H9 (cell line): ENCODE measurements at places on chromosomes 6 and 20. TPM values are rescaled to one million over a fixed set of nuclear protein-coding genes. Genes with fewer than 3 reads are reported as not detected.

Gene GATA5
- total RNA-seq, result 0.24 and 0.39 TPM in 2 replicates

- H3K4me3 ChIP-seq, result no peak overlapping the region
- H3K27ac ChIP-seq, result no peak overlapping the region
- H3K27me3 ChIP-seq, result no peaks in the 10 kb centered on the region
- H3K36me3 ChIP-seq, result no peaks in the 10 kb centered on the region
- no peak for DNase-seq
Observed at GRCh38 chr6:56346958-56347357, 99.6 kb upstream of the COL21A1 start.

GRCh38 chr20:17358854-17359253, 132.0 kb downstream of the PCSK2 start:
- DNase-seq, result no peak
- no peaks in the 10 kb centered on the region for H3K36me3 ChIP-seq
- no peak overlapping the region for H3K4me3 ChIP-seq
- no peaks in the 10 kb centered on the region for H3K4me1 ChIP-seq
- no peak overlapping the region for H3K27ac ChIP-seq

DNA sequence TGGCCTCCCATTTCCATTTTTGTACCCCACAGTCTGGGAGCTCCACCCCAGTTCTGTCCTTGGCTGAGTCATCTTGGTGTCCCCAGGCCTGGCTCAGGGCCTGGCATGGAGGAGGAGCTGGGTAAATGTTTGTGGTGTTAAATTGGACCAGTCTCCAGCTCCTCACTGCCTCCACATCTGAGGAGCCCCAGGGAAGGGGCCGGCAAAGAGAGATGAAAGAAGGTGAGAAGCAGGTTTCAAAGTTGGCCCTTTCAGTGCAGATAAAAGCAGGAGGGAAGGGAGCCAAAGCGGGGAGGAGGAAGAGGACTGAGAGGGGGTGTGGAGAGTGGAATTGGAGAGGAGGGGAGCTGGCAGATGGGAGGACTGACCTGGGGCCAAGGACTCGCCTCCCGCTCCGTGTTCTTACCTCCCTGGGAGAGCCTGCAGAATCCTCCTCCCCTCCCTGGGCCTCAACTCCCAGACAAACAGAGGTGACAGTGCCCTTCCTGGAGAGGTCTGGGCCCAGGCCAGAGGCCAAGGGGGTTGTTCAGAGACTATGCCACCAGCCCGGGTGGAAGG, 89.0 kb downstream of the CD40 start:
- H3K36me3 ChIP-seq, result no peaks in the 10 kb centered on the region
- H3K27ac ChIP-seq, result no peak overlapping the region
- H3K27me3 ChIP-seq, result no peaks in the 10 kb centered on the region
- peaks cover 6% of the 10 kb centered on the region; the same call in 1 of the 2 replicates for H3K4me1 ChIP-seq

GRCh38 chr20:50715694-50716093, 15.7 kb upstream of the PARD6B start:
- DNase-seq, result no peak
- H3K36me3 ChIP-seq, result no peaks in the 10 kb centered on the region
- H3K4me1 ChIP-seq, result no peaks in the 10 kb centered on the region; the same call in 1 of the 2 replicates
- no peaks in the 10 kb centered on the region; the same call in 1 of the 2 replicates for H3K27me3 ChIP-seq

GRCh38 chr6:16635810-16636602, 125.3 kb downstream of the ATXN1 start:
- H3K27ac ChIP-seq, result no peak overlapping the region
- peaks cover 4% of the 10 kb centered on the region; the same call in 1 of the 2 replicates for H3K4me1 ChIP-seq
- no peaks in the 10 kb centered on the region for H3K27me3 ChIP-seq
- H3K36me3 ChIP-seq, result 0 out of 2 replicates have a peak, but pooled peaks cover 9% of the 10 kb centered on the region
- peak; percentile 48 for DNase-seq
- H3K4me3 ChIP-seq, result peak overlapping the region; percentile 37

DNA sequence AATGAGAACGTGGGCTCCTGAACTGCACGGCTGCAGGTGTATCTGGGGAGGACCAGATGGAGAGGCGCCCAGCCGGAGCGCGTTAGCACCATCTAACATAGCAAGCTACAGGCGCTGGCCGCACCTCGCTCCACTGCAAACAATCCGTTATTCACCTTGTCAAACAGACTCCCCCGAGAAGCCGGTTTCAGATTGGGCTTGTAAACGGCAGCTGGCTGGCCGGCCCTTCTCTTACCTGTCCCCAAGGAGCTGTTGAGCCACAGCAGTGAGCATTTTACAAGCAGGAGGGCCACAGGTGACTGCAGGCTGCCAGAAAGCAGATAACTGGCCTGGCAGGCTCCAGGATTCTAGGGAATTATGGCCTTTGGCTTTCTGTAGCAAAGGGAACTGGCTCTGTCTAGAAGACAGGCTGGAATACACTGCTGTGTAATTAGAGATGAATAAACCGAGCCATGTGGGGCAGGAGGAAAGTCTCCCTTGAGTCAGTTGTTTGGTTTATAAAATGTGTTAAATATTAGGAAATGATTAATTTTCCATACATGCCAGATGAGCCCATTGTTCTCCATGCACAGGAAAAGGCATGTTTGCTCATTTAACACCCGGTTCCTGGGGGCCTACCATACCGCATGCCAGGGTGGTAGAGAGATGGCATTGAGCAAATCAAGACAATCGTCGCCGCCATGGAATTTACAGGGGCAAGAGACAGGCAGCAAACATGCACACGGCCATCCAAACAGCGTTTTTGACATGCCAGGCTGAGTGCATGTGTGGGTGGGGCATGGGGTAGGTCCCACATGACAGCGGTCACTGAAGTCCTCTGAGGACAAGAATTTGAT, 159.3 kb downstream of the NFATC2 start:
- no peaks in the 10 kb centered on the region; the same call in 1 of the 2 replicates for H3K27me3 ChIP-seq
- H3K4me3 ChIP-seq, result no peak overlapping the region
- H3K27ac ChIP-seq, result no peak overlapping the region
- DNase-seq, result no peak

DNA sequence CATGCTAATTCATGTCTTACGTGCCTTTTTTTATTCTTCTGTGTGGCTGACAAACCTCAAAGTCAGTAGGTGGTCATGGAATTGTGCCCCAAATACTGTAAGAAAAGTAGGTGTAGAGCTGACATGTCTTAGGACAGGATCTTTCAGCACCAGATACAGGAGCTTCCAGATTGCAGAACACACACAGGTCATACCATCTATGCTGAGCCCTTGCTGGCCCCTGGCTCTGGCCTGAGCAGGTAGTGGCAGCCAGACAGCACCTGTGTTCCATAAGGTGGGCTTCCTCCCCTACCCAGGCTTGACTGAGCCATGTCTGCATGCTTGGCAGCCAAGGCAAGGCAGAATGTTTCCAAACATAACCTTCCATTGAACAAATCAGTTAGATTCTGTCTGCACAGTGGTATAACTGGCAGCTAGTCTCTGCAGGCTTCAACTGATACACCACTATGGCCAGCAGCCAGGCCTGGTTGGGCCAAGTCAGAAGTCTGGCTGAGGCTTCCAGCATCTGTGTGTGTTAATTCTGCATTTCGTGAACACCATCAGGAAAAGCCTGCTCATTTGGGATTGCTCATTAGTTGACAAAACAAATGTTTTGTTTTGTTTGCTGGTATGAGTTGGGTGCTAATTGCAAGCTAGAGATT, 366.5 kb downstream of the FOXA2 start:
- DNase-seq, result no peak
- no peaks in the 10 kb centered on the region for H3K27me3 ChIP-seq
- no peak overlapping the region for H3K4me3 ChIP-seq
- H3K27ac ChIP-seq, result no peak overlapping the region
- no peaks in the 10 kb centered on the region for H3K4me1 ChIP-seq

DNA sequence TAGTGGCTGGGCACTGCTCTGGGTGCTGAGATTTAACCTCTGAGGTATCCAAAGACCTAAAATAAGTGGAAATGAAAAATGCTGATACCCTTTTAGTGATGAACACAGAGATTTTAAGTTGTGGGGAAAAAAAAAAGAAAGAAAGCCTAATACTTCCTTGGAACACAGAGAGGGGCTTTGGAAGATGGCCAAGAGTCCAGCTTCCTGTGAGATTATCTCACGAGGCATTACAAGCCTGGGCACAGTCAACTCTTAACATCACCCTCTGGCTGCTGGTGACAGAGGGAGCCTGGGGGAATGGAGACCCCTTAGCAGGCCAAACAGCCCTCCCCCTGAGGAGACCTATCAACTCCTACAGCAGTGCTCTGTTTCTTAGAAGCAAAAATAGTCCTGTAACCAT, 19.7 kb downstream of the BTN2A1 start:
- no peaks in the 10 kb centered on the region for H3K27me3 ChIP-seq
- no peak for DNase-seq
- peaks cover 4% of the 10 kb centered on the region; the same call in 1 of the 2 replicates for H3K4me1 ChIP-seq
- H3K4me3 ChIP-seq, result no peak overlapping the region
- no peaks in the 10 kb centered on the region; the same call in 2 of the 3 replicates for H3K36me3 ChIP-seq

- no peak overlapping the region for H3K4me3 ChIP-seq
- no peaks in the 10 kb centered on the region for H3K27me3 ChIP-seq
- no peaks in the 10 kb centered on the region for H3K4me1 ChIP-seq
- no peak for DNase-seq
Observed at GRCh38 chr6:87540539-87540938, 49.2 kb downstream of the RARS2 start.

- no peak overlapping the region for H3K4me3 ChIP-seq
- H3K4me1 ChIP-seq, result no peaks in the 10 kb centered on the region
- no peak for DNase-seq
- no peak overlapping the region for H3K27ac ChIP-seq
- no peaks in the 10 kb centered on the region for H3K27me3 ChIP-seq
Observed at GRCh38 chr6:3648724-3649123, 102.8 kb downstream of the PXDC1 start.

DNA sequence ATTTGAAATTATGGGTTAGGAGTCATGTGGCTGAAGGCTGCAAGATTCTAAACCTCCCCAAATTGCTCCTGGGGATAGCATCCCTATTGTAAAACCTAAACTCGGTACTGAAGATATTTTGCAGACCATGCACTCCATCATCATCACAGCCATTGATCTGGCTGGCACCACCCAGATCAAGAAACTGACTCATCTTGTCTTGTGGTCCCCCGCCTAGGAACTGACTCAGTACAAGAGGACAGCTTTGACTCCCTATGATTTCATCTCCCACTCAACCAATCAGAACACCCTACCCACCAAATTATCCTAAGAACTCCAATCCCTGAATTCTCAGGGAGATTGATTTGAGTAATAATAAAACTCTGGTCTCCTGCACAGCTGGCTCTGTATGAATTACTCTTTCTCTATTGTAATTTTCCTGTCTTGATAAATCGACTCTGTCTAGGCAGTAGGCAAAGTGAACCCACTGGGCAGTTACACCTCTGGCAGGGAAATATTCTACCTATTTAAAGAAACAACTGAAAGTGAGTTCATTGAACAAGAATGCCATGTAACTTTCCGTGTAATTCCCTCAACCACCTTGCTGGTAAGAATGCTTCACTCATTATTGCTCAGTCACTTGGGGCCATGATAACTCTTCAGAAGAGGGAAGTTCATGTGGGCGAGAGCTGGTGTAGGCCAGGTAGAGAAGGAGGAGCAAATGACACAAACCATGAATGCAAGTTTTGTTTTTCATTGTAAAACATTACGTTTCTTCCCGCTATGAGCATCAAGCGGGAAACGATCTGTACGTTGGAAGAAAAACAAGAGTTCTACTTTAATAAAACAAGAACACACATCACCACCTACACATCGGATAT, 602.9 kb upstream of the ARID1B start:
- DNase-seq, result no peak
- H3K27ac ChIP-seq, result no peak overlapping the region
- peaks cover 7% of the 10 kb centered on the region for H3K36me3 ChIP-seq
- no peaks in the 10 kb centered on the region for H3K27me3 ChIP-seq

GRCh38 chr6:25007269-25007699, 71.5 kb upstream of the RIPOR2 start:
- H3K36me3 ChIP-seq, result no peaks in the 10 kb centered on the region
- H3K4me1 ChIP-seq, result no peaks in the 10 kb centered on the region; the same call in 1 of the 2 replicates
- DNase-seq, result no peak
- no peak overlapping the region for H3K27ac ChIP-seq
- H3K4me3 ChIP-seq, result no peak overlapping the region

GRCh38 chr6:20447157-20447556, 45.5 kb downstream of the E2F3 start:
- no peaks in the 10 kb centered on the region for H3K27me3 ChIP-seq
- H3K27ac ChIP-seq, result no peak overlapping the region
- no peak for DNase-seq

- no peak overlapping the region for H3K4me3 ChIP-seq
- no peak for DNase-seq
- H3K27ac ChIP-seq, result no peak overlapping the region
- no peaks in the 10 kb centered on the region for H3K4me1 ChIP-seq
- no peaks in the 10 kb centered on the region for H3K27me3 ChIP-seq
Observed at GRCh38 chr20:13068336-13068735, 59.6 kb downstream of the SPTLC3 start.

- no peak for DNase-seq
- no peak overlapping the region for H3K4me3 ChIP-seq
- H3K27me3 ChIP-seq, result 0 out of 2 replicates have a peak, but pooled peaks cover 2% of the 10 kb centered on the region
- H3K27ac ChIP-seq, result no peak overlapping the region
- no peaks in the 10 kb centered on the region for H3K36me3 ChIP-seq
Observed at GRCh38 chr6:113642001-113642713, 215.0 kb upstream of the MARCKS start.

- H3K36me3 ChIP-seq, result no peaks in the 10 kb centered on the region
- DNase-seq, result peak; percentile 58
- no peak overlapping the region for H3K4me3 ChIP-seq
- H3K27ac ChIP-seq, result no peak overlapping the region
- no peaks in the 10 kb centered on the region for H3K27me3 ChIP-seq
Observed at GRCh38 chr20:50292591-50293283, 102.1 kb downstream of the CEBPB start.

DNA sequence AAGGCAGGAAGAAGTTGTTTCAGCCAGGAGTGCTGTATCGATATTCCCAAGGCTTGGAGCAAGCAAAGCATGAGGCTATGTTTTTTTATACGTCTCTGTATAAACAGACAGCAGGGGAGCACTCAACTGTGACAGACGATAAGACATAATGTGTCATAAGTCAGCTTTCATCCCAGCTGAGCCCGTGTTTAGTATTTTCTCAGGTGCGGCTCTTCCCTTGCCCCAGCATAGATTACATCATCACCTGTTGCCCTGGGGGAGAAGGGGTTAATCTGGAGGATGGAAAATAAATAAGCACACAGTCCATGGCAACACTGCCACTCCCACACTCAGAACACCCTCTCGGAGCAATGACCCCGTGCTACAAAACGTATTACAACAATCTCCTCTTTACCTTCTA, 22.1 kb upstream of the KCNK5 start:
- no peak overlapping the region for H3K4me3 ChIP-seq
- no peaks in the 10 kb centered on the region for H3K27me3 ChIP-seq
- DNase-seq, result no peak
- H3K36me3 ChIP-seq, result no peaks in the 10 kb centered on the region
- no peak overlapping the region for H3K27ac ChIP-seq
- H3K4me1 ChIP-seq, result no peaks in the 10 kb centered on the region; the same call in 1 of the 2 replicates

- no peaks in the 10 kb centered on the region for H3K36me3 ChIP-seq
- no peak overlapping the region for H3K4me3 ChIP-seq
- no peak overlapping the region for H3K27ac ChIP-seq
- no peak for DNase-seq
- no peaks in the 10 kb centered on the region for H3K4me1 ChIP-seq
- no peaks in the 10 kb centered on the region for H3K27me3 ChIP-seq
Observed at GRCh38 chr6:127841811-127842210, 59.0 kb downstream of the THEMIS start.
